ENCODE measurements at places on chromosomes 2 and 18.

GRCh38 chr2:109021895-109022300 is 32.9 kb upstream of the EDAR start:
- no peak for DNase-seq

DNA sequence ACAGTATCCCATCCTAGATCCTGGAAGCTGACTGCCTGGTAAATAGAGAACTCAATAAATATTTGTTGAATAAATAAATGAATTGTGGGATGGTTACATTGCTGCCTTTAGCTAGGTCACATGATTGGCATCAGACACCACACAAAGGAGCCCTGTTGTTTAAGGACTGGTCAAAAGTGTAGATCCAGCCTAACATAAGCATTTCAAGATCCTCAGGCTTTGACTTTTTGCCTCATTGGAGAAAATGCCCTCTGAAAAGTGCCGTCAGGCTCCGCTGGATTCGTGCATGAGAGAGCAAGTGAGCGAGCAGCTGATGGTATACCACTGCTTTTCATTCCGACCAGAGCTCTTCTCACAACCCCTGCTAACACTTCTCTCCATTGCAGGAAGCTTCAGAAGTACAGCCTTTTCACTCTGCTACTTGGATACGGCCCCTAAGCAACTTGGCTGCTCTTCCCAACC is 1.3 kb upstream of the ZNF24 start:
- DNase-seq = peak; percentile 59

DNA sequence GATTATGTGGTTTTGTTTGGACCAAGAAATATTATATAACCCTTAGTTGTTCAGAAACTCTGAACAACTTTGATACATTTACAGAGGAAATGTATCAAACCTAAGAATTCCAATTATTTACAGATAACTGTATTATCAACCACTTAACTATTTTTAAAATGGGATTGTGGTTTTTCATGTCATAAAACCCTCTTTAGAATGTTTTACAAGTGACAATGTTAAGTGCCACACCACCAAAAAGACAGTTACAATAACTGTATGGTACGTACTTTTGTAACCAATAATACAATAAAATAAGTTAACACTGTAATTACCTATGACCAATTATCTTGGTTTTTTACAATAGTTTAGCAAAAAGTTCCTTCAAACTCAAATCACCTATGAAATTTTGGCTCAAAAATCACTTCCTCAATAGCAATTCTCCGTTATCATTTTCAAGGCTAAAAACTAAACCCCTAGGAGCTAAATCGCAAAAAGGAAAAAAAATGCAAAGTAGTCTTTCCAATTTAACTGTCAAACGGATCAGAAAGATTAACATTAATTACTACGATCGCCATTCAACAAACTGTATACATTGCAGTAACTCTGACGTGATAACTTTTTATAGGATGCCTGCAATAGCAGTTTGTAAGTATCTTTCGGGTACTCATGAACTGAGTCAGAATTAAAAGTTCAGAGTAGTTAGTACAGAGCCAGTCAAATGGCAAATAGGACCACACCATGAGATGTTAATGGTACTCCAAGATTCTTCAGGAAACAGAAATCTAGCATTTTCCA is 1.5 kb downstream of the ROCK1 start:
- no peak for DNase-seq

DNA sequence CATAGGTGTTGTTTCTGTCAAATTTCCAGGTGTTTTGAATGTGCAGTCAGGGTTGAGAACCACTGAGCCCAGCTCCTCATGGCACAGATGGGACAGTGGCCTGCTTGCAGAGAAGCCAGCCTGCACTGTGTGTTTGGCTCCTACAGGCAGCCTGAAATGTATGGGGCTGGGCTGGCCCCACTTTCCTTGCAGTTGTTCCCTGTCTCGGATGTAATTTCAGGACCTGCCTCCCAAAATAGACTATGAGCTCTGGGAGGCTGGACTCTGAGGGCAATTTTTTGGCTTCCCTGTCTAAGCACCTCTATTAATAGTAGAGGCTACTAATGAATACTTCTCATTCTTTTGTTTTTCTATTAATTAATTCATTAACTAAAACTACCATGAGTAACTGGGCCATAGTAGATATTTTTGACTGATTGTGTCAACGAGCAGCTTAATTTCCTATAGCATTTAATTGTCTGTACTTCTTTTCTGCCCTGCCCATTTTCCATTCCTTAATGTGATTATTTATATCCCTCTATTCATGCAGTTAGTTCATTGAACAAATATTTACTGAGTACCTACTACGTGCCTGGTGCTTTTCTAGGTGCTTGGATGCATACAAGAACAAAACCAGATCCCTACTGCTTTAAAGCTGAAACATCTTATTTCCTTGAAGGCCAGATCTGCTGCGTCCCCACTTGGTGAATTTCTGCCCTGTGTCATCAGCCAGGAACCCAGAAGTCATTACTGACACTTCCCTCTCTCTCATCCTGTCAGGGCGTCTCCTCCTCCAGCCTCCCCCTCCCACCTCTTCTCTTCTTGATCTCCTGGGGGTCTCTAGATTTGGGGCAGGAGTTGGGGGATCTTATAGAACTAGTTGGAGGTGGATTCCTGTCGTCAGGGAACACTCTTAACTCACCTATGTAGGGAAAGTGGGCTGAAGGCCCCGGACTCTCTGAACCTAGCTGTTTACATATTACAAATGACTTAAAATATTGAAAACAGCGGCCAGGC is 16.3 kb downstream of the DYSF start:
- DNase-seq = no peak

DNA sequence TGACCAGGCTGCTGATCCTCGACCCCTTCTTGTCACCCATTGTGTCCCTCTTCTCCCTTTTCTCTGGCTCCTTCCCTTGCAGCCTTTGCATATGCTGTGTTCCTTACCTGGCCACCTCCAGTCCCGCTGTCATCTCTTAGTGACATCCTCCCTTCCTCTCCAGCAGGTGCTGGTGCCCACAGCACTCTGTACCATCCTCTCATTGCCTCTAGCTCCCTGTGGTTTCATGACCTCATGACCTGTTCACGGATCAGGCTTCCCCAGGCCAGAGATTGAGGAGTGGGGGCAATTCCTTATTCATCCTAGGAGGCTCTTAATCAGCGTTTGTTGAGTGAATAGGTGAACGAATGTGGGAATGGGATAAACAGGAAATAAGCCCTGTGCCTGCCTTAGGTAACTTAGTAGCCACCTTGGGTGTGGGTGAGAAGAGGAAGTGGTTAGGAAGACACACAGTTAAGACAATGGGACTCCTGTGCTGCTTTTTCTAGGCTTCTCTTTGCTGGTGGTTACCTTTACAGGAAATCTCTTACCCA is 35.5 kb downstream of the ITGA6 start:
- DNase-seq = no peak

- no peak for DNase-seq
These were observed 81.5 kb downstream of the ZNF407 start for GRCh38 chr18:74679006-74679678.

GRCh38 chr2:176364273-176364977 is 95.2 kb downstream of the MTX2 start:
- DNase-seq = no peak

DNA sequence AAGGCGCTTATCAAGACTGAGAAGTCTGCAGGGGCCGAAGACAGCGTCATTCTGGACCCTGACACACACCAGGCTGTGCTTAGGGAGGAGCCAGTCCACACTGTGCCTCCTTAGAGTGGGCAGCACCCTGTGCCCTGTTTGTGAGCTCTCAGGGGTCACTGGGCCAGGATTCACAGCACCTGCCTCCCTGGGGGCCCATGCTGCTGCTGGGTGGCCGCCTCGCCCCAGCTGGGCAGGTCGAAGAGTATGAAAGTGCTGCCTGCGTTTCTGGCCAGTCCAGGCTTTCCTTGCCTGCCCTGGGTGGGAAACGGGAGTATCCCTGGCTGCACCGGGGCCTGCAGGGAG is 15.4 kb upstream of the GPR55 start:
- DNase-seq = no peak

DNA sequence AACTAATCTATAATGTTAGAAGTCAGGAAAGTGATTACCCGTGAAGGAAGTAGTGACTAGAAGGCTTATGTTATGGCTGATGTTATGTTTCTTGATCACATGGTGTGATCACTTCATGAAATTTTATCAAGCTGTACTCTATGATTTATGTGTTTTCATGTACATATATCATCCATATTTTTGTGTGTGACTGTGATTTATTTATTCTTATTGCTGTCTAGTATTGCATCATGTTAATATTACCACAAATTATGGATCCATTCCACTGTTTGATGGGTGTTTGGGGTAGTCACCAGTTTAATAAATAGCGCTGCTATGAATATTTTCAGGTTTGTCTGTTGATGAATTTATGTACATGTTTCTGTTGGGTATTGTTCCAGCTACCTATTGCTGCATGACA is 59.4 kb downstream of the SH2D6 start:
- no peak for DNase-seq

- DNase-seq = no peak
These were observed 159.0 kb upstream of the RASGRP3 start for GRCh38 chr2:33317369-33318007.

- DNase-seq = no peak
These were observed 15.6 kb upstream of the PPM1B start for GRCh38 chr2:44152865-44153669.

DNA sequence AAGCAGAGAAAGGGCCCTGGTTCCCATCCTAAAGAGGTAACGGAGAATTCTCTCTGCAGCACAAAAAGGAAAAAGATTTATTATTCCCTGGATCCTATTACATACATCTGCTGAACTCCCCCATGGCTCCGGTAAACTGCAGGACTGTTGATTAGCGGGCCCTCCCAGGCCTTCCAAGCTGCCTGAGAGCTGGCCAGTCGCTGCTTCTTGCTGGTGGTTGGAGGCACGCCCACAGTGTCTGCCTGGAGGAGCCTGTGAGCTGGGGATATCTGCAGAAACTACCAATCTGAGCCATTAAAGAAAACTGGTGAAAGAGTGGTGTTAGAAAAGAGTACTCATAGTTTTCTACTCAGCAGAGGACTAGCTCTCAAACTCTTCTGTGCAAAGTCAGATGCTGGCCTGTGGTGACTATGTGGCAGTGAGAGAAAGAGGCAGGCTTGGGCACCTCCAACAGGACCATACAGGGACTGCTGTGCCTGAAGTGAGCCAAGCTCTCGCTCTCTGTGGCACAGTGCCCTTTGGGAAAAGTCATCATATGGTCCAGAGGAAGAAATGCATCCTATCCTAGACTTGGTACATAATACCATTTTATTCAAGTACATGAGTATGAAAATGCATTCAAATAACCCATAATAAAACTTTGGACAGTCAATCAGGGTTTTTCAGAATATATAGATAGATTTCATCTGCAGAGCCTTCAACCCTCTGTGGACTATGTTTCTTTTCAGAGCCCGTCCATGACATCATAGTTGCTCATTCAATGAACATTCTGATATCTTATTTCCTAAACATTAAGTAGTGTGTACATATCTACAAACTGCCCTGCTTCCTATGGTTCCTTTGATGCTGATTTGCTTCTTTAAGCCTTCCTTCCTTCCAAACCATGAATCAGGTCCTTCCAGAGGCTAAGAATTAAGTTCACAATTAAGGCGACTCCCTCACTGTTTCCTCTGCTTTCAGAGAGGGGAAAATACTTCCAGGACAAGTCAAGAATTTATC is 242.0 kb upstream of the LYPD1 start:
- DNase-seq = no peak

DNA sequence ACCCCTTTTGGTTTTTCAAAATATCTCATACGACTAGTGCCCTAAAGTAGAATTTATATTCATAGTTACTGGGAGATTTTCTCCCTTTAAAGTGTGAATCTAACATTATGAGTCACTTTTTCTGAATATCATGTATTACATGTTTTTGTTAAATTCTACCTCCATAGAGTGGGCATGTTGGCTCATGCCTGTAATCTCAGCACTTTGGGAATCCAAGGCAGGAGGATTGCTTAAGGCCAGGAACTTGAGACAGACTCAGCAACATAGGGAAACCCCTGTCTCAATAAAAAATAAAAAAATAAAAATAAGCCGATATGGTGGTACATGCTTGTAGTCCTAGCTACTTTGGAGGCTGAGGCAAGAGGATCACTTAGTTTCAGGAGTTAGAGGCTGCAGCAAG is 45.3 kb upstream of the UNC80 start:
- no peak for DNase-seq

- no peak for DNase-seq
These were observed 850.4 kb upstream of the FSHR start for GRCh38 chr2:50004667-50005066.

DNA sequence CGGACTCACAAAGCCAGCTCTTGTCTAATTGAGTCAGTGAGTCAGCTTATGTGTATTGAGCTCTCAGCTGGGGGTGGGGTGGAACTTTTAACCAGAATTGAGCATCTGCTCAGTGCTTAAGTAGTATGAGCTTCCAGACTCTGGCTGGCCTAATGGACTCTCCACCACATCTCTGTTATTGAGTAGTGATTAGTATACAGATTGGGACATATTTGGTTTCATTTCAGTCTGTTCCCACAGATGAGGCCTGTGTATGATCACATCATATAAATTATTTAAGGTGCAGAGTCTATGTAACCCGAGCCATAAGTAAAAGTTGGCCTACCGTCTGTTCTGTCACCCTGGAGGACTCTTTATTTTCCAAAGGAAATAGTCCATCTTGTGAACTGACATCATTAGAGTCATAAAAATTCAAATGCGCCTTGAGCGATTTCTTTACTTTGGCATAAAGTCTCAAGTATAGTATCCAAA is 152.1 kb downstream of the THSD7B start:
- DNase-seq = no peak

GRCh38 chr2:42931146-42931817 is 138.9 kb upstream of the HAAO start:
- no peak for DNase-seq

DNA sequence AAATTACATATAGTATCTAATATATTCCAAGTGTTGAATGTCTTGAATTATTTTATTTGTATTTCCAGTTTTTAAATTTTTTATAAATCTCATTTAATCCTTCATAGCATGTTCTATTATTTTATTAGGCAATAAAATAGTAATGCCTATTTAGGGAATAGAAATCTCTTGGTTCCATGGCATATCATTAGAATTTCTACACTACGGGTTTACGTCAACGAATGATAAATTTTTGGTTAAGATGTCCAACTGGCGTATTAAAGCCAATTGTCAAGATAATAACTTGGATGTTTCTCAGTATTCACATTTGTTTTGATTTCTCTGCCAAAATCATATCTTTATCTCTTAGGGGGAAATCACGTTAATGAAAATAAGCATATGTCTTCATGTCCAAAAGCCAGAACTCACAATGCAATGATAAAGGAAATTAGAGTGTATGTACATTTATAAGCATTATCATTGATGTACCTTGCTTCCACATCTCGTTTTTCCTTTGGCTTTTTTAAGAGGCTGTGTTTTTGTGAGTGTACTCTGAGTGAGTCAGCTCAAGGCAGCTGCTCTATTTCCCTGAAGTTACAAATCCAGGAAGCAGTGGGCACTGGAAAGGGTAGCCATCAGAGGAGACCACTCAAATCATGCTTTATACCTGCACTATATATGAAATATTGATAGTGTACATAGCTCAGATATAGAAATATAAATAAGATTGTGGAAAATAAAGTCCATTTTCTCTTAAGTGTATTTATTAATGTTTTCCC is 115.8 kb upstream of the PDE1A start:
- no peak for DNase-seq

DNA sequence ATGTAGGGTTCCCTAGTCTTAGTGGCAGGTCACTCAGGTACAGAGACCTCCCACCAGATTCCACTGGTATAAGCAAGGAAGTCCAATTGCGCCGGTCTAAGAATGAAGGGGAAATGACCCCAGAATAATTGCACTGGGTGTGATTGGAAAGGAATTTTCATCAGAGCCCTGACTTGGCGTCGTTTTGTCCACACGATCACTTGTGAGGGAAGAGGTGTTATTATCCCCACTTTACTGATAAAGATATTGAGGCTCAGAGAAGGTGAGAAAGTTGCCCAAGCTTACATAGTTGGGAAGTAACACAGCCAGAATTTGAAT is 61.5 kb downstream of the CIB4 start:
- no peak for DNase-seq

All from NCI-H146 (cell line).